ENCODE measurements at places on chromosomes 11 and 22.

DNA sequence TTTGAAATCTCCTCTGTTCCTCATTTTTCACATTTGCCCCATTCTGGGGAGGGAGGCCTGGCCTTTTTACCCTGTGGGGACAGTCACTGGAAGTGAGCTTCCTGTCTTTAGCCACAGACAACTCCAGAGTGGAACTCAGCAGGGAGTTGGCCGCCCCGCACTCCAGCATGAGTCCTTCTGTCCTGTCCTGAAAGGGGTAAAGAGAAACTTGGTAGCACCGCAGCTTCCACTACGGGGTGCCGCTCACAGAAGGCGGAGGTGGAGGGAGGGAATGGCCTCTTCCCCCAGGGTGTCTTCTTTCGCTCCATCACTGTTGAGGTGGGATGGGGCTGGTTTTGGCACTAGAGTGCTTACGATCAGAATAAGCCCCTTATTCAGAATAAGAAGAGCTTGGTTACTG lies 132.2 kb downstream of the ST3GAL4 start:
- DNase-seq: no peak

DNA sequence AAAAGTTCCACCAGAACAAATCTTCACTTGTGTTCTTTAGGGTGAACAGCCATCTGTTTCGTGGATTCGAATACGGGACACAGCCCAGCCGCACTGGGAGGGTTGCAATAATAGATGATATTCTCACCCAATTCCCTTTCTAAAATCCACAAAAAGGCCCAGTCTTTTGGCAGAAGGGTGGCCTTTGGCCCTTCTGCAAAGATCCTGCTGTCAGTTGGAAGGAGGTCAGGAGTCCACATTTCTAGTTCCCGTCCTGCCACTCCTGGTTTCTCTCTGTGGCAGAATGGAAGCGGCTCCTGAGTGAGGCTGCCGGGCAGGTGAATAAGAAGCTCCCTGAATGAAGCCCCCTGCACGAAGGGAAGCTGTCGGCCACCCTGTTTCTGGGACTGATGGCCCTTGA lies 11.2 kb upstream of the LINC01488 start:
- no peak for DNase-seq

GRCh38 chr11:86952221-86952875 lies 2.8 kb downstream of the FZD4 start:
- DNase-seq: no peak

DNA sequence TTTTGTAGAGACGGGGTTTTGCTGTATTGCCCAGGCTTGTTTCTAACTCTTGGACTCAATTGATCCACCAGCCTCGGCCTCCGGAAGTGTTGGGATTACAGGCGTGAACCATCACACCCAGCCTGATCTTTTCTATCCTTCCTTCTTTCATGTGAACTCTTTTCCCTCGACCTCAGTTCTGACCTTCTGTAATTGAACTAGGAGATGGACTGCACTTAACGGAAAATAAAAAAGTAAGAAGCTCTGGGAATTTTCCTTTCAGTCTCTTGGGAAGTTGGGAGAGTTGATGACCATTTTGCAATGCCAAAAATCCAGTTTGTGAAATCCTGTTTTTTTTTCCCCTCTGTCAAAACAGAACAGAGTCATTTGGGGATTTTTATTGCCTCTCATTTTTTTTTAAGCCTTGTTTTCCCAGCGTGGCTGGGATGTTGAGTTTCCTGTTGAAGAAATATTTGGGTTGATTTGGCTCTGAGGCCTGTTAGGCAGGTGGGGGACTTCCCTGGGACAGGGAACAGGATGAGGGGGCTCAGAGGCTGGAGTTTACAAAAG lies 26.9 kb upstream of the CYB5R3 start:
- DNase-seq: no peak

- DNase-seq: peak; percentile 57
Observed at GRCh38 chr11:64355078-64355940, 3.7 kb upstream of the RPS6KA4 start.

GRCh38 chr11:45347348-45348082 lies 61.4 kb upstream of the SYT13 start:
- DNase-seq: no peak

- no peak for DNase-seq
Observed at GRCh38 chr11:11163669-11164333, 189.2 kb downstream of the CSNK2A3 start.

Measured in activated CD8-positive, alpha-beta memory T cell treated with anti-CD3 and anti-CD28 coated beads, Interleukin-2, amount 50 U/mL, for 4 hours (primary cell).